Activated CD4-positive, alpha-beta T cell treated with anti-CD3 and anti-CD28 coated beads, Interleukin-2, amount 10 ng/mL, durations not matched to agents 7 days and 5 days (primary cell): ENCODE measurements at places on chromosomes 5 and 9. TPM values are rescaled to one million over a fixed set of nuclear protein-coding genes. Genes with fewer than 3 reads are reported as not detected.

DNA sequence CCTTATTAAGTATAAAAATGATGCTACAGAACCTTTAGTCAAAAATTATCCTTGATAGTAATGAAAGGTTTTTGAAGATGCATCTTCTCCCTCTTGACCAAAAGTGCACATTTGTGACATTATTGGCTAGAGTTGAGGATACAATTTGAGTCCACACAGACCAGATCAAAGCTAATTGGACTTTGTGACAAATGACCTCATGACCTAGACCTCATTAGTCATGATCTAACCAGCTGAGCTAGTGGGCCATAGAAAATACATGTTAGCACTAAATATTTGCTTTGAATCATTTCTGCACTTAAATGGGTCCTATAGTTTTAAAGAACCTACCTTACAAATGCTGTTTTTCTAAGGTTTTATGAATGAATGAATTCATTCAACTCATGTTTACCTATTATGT lies 182.1 kb downstream of the RFX3 start:
- H3K27ac ChIP-seq = no peak overlapping the region
- H3K4me1 ChIP-seq = no peaks in the 10 kb centered on the region
- no peaks in the 10 kb centered on the region for H3K27me3 ChIP-seq
- H3K4me3 ChIP-seq = no peak overlapping the region

DNA sequence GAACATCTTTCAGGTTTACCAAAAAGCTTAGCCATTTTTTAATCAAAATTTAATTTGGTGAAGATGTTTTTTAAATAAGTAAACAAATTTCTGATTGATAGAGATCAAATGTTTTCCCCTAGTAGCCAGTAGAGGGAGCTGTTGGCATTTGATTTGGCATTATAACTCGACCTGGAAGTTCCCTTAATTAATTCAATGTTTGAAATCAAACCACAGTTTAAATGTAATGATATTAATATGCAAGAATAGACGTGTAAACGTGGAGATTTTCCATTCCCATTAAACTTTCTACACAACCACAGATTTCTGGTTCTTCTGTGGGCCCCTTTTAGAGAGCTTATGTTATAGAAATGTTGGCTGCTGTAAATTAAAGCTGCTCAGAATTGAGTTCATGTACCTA lies 148.1 kb upstream of the MPDZ start:
- H3K4me3 ChIP-seq = no peak overlapping the region
- DNase-seq = peak; percentile 9
- H3K27ac ChIP-seq = no peak overlapping the region
- H3K4me1 ChIP-seq = no peaks in the 10 kb centered on the region

GRCh38 chr9:85717220-85717619 lies 24.5 kb downstream of the AGTPBP1 start:
- peaks cover 34% of the 10 kb centered on the region for H3K4me1 ChIP-seq
- H3K36me3 ChIP-seq = peaks cover 26% of the 10 kb centered on the region
- no peak overlapping the region for H3K4me3 ChIP-seq
- H3K27ac ChIP-seq = no peak overlapping the region
- H3K27me3 ChIP-seq = no peaks in the 10 kb centered on the region

DNA sequence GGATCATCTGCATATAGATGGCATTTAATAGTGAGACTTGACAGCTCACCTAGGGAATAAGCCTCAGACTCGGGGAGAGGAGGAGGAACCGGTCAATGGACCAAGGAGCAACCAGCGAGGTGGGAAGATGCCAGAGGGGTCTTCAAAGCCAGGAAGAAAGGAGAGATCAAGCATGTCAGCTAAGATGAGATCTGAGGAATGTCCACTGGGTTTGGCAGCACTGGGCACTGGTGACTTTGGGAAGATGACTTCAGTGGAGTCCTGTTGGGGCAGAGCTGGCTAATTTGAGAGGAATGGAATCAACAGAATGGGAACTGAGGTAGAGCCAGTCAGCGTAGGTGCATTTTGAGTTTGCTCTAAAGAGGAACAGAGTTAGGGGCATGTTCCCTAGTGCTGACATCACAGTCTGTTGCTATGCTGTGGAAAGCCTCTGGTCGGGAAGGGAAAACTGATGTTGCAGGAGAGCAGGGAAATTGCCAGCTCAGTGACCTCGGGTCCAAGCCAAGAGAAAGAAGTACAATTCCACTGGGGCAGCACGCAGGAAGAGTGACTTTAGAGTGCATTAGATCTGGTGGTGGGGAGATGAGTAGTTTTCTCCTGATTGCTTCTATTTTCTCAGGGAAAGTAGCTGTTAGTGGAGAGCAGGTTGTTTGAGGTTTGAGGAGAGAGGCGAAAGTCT lies 56.9 kb downstream of the ZNF618 start:
- no peak for DNase-seq
- H3K4me3 ChIP-seq = no peak overlapping the region
- peaks cover 1% of the 10 kb centered on the region for H3K27me3 ChIP-seq
- no peaks in the 10 kb centered on the region for H3K36me3 ChIP-seq
- no peaks in the 10 kb centered on the region for H3K4me1 ChIP-seq

DNA sequence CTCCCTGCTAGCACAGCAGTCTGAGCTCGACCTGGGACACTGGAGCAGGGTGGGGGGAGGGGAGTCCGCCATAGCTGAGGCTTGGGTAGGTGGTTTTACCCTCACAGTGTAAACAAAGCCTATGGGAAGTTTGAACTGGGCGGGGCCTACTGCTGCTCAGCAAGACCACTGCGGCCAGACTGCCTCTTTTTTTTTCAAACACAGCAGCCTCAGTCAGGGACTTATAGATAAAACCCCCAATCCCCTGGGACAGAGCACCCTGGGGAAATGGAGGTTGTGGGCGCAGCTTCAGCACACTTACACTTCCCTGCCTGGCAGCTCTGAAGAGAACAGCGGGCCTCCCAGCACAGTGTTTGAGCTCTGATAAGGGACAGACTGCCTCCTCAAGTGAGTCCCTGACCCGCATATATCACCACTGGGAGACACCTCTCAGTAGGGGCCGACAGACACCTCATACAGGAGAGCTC lies 151.1 kb upstream of the APC start:
- DNase-seq = no peak
- peaks cover 5% of the 10 kb centered on the region for H3K27me3 ChIP-seq
- H3K4me3 ChIP-seq = no peak overlapping the region
- H3K27ac ChIP-seq = no peak overlapping the region
- no peaks in the 10 kb centered on the region for H3K36me3 ChIP-seq

WNK2 gene
- total RNA-seq = not detected

CYSRT1 gene
- total RNA-seq = 0.72 TPM

CCIN gene
- total RNA-seq = 0.17 TPM
